ENCODE measurements at places on chromosomes 7 and 10. TPM values are rescaled to one million over a fixed set of nuclear protein-coding genes. Genes with fewer than 3 reads are reported as not detected.
A peak's percentile ranks its signal among the peaks of the same experiment; 100 is the strongest.

- DNase-seq = no peak
Measured at GRCh38 chr7:97845622-97846203, 26.5 kb downstream of the ASNS start.

The TLL2 gene
- not detected for total RNA-seq

DNA sequence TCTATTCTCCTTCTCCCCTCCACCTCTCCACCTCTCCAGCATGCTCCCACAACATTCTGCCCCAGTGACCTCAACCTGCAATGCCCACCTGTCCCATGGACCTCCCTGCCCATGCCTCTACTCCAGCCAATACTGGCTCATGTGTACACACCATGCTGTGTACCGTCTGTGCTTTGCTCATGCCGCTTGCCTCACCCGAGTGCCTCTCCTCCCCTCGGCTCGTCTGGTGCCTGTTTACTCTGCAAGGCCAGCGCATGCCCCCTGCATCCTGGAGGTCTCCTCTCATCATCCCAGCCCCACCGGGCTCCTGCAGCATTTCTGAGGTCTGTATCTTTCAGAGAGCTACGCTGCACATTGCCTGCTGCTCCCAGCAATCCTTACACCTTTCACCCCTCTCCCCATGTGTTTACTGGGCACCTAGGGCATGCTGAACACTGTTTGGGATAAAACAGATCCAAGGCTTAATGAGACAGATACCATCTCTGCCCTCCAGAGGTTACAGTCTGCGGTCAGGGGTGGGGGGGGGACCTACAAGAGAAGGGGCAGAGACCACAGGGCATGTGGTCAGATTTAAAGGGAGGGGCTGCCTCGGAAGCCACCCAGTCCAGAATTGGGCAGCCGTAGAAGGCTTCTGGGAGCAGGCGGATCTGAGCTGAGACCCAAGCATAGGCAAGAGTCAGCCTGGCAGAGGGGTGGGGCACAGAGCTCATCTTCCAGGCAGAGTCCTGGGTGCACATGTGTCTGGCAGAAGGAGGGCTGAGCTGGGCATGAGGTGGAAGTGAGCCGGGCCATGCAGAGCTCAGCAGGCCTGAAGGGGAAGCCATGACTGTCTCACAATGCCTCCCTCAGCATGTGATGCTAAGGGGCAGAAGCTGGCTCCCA is 29.6 kb upstream of the PSAP start:
- DNase-seq = no peak

The SIRT1 gene
- total RNA-seq = 28.7 TPM

DNA sequence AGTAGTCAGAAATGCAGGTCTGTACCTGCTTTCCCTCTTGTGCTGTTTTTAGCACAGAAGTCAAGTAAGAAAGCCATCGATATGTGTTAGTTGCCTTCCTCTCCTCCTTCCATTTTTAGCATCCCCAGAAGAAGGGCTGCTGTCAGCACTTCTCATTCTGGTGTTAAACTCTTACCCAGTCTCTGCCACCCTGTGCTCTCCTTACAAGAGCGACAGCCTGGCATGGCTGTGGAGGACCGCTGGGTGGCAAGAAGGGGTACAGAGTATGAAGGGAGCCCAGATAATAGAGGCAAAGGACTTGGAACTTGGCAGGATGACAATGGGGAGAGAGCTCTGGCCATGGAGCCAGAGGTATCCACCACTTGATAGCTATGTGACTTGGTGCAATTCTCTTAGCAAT is 103.5 kb downstream of the RPS24 start:
- DNase-seq = no peak

The NPC1L1 gene
- total RNA-seq = not detected

The C10orf67 gene
- not detected for total RNA-seq

- DNase-seq = no peak
Measured at GRCh38 chr10:122646511-122647382, 52.9 kb downstream of the C10orf120 start.

- DNase-seq = peak; percentile 22
Measured at GRCh38 chr7:71733107-71733870, 601.3 kb downstream of the GALNT17 start.

DNA sequence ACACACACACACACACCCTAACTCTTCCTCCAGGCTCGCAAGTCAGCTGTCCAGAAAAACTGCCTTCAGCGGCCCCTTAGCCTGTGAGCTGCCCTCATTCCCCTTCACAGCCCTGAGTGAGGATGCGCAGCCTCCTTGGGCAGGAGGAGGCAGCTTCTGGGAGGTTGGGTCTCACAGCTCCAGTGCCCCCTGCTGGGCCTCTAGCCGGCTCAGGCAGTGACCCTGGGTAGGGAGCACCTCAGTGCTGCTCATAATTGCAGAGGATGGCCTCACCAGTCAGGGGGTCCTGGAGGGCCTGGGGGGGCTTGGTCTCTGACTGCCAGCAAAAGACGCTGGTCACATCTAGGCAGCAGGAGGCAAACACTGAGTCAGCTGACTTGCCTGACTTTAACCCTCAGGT is 43.7 kb downstream of the ZNF273 start:
- DNase-seq = no peak

- no peak for DNase-seq
Measured at GRCh38 chr10:99975942-99976809, 33.6 kb downstream of the DNMBP start.

DNA sequence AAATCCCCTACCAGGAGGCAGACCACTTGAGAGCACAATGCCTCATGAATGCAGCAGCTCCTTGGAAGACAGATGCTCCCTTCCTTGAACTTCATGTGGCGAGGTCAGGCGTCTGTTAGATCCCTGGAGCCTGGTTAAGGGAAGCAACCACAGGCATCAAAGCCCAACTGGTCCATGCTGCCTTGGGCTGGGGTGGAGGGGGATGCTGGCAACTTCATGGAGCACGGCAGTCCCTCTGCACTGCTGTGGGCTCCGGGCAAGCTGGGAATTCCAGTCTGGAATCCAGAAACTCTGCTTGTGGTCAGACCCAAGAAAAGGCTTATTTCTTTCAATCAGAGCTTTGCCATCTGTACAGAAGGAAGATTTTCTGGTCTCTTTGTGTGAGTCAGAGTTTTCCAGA is 130.4 kb downstream of the PFKFB3 start:
- DNase-seq = no peak

- peak; percentile 60 for DNase-seq
Measured at GRCh38 chr7:158572000-158572828, 15.4 kb downstream of the PTPRN2 start.

The AKR1D1 gene
- not detected for total RNA-seq

The CALHM3 gene
- total RNA-seq = not detected

DNA sequence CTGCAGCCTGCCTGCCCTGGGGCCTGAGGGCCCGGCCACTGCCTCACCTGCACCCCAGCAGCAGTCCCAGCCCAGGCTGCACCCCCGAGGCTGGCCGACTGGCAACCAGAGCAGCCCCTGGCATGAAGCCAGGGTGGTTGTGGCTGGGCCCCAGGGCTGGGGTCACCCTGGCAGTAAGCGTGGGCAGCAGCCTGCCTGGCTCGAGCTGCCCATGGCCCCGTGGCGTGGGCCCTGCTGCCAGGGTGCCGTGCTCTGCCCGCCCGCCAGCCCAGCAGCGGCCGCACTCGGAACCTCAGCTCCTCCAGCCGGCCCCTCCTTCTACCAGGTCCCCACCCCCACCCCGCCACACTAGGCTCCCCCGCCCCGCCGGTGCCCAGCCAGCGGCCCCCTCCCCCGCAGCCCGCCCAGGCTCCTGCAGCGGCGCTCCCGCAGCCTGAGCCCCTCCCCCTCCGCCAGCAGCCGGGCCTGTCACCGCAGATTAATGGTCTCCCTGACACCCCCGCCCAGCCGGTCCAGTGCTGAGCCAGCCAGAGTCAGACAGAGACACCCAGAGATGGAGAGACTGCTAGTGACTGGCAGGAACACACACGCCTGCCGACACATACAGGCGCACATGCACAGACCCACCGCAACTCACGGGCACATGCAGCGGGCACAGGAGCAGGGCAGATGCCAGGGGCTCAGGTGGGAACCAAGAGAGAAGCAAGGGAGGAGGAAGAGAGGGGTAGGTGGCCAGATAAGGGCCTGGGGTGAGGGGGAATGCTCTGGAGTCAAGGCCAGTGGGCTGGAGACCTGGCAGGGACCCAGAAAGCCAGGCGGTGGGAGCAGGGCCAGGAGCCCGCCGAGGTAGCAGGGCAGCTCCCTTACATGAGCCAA is 22.4 kb downstream of the KCNH2 start:
- no peak for DNase-seq

The NEUROD6 gene
- total RNA-seq = not detected

GRCh38 chr10:114384601-114385000 is 19.7 kb downstream of the AFAP1L2 start:
- DNase-seq = no peak

DNA sequence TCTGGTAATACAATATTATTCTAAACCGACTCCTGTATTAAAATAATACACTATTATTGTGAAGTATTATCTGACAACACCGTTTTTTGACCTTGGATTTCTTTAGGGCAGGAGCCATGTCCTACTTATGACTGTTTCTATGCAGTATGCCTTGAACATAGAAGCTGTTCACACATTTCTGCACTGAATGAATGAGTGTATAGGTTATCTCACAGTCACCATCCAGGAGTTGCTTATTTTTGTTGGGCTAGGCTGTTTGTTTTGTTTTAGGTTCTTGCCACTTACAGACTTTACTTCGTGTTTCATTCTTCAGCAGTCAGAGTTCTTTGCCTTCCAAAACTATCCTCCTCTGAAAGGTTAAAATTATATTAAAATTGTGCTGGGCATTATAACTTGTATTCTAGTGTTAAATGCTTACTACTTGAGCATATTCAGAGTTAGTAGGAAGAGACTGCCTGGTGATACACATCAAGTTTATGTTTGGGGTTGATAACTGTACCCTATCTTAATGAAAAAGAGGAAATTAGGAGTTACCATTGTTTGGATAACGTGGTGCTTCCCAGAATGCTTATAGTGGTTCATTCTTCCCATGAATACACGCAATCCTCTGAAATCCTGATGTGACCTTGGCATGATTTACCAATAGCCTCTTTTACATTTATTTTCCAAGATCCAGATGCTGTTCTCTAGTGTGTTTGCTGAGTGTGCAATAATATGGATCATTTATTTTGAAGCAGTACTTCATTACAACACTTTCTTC is 1.7 kb downstream of the RALA start:
- DNase-seq = no peak

DNA sequence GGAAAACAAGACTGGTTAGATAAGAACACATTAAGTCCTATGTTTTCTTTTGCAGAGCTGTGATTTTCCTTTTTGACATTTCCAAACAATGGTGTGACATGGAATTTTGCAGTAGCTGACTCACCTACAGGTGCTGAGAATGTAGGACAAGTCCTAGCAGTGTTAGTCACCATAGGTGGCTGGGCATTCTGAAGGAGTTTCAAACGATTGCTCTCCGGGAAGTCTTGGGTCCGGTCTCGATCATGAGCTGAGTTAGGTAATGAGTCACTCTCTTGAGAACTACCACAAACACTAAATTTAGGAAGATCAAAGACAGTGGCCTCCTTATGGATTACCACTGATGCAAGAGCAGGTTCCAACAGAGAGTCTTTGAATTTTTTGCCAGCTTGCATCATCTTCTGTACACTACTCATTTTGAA is 3.6 kb downstream of the FIGNL1 start:
- no peak for DNase-seq

The OR6B1 gene
- total RNA-seq = not detected

The RGR gene
- not detected for total RNA-seq

DNA sequence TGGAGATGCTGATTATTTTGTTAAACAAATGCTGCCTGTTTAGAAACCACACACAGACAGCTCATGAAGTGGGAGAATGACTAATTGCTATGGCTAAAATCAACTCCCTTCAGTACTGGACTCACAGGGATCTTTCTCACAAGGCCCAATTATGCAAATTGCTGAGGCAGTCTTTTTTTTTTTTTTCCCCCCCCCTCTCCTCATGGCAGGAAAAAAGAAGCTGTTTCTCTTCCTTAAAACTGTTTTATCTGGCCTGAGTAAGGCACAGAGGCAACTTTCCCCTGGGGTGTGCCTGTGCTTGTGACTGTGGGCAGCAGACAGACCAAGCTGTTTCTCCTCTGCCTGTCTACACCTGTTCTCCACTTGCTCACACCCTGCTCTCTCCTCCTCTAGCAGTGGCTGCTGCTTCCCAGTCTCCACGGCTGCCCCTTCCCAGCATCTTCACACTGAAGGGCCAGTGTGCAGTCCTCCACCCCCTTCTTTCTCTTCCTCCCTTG is 65.4 kb upstream of the STEAP1B start:
- DNase-seq = peak; percentile 66

The PWWP2B gene
- total RNA-seq = 4.2 TPM

DNA sequence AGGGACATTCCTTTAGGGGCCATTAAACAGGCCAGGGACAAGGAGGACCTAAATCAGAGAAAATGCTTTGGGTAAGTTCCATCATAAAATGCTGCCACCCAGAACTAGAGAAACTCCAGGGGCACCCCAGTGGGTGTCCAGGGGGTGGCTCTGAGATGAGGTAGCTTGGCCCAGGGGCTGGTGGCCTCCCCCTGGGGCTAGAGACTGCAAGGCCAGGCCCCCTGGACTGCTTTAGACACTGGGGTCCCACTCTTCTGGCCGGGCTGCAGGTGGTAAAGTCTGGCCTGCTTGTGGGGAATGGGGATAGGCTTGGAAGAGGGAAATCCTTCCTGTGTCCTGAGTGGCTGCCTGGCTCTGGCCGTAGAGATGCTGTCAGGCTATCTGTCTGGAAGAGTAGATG is 169.6 kb upstream of the PODXL start:
- no peak for DNase-seq

The CPA5 gene
- total RNA-seq = not detected

The PDE6C gene
- not detected for total RNA-seq

The OR2A5 gene
- not detected for total RNA-seq

The TAS2R41 gene
- total RNA-seq = not detected

GRCh38 chr7:20665096-20665495 is 49.6 kb downstream of the ABCB5 start:
- DNase-seq = no peak

GRCh38 chr7:9752033-9752432 is 1221.6 kb upstream of the PHF14 start:
- DNase-seq = no peak

The SPDYE6 gene
- total RNA-seq = not detected

The SEMA3C gene
- total RNA-seq = 28.6 TPM

GRCh38 chr10:3902809-3903410 is 117.9 kb upstream of the KLF6 start:
- DNase-seq = peak; percentile 28

- DNase-seq = no peak
Measured at GRCh38 chr10:122347170-122347841, 27.2 kb upstream of the PLEKHA1 start.

The ADGRA1 gene
- not detected for total RNA-seq

DNA sequence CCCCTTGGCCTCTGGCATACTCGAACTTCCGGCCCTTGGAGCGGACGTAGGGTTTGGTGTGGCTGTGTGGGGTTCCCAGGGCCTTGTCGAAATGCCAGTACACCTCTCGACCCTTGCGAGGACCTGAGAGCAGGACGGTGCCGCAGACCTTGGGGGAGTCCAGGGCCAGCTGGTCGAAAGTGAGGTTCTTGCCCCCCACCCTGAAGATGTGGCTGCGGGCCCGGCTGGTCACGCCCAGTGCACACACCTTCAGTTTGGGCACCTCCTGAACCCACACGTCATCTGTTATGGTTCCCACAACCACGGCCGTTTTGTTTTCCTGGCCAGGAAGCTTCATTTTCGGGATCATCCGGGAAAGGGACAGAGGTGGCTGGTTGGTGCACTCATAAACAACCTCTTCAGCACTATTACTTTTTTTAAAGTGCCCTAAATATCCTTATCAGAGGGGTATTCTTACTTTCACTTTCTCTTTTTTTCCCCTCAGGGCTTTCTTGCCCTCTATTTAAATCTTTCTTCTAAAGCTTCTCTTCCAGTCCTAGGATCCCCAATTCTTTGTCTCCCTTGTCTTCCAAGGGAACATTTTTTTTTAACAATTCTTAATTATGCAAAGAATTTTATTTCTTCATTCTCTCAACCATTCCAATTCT is 44.9 kb upstream of the FAM3C start:
- peak; percentile 23 for DNase-seq
